Activated CD4-positive, alpha-beta T cell treated with anti-CD3 and anti-CD28 coated beads for 36 hours (primary cell): ENCODE measurements at places on chromosomes 12 and 14.

- no peak for DNase-seq
Measured at GRCh38 chr14:67853715-67854114, 34.1 kb downstream of the RAD51B start.

DNA sequence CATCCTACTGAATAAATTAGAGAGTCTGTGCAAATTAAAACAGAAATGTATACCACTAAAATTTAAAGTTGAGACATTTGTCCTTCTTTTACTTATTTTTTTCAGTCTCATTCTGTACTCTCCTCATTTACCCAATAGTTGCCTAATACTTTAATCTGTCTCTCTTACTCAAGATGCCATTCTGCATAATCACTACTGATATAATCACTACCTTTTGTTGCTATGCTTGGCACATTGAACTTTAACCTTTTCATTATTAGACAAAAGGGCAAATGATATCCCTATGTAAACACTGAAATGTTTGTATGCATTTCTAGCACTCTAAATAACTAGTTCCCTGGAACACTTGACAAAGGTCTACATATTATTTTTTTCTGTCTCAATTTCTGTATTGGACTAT, 1108.3 kb upstream of the FLRT2 start:
- no peak for DNase-seq

GRCh38 chr12:50220363-50220995, 53.3 kb upstream of the CERS5 start:
- peak; percentile 72 for DNase-seq

- no peak for DNase-seq
Measured at GRCh38 chr14:74488786-74489397, 4.2 kb downstream of the NPC2 start.

GRCh38 chr14:68097727-68098126, 278.1 kb downstream of the RAD51B start:
- no peak for DNase-seq

DNA sequence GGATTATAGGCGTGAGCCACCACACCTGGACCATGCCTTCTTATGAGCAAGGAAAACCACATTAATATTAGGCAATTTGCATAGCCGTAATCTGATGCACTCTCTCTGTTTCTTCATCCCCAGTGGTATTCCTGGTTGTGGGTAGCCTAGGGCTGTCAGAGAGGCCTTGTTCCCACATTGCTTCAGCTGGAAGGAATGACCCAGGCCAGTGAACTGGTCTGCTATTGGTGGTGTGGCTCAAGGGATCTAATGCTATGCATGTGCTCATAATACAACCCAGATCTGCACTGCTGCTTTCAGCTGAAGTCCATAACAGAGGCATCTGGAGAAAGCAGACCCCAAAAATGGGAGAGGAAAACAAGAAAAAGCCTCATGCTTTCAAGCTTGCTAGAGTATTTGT, 33.1 kb upstream of the G2E3 start:
- DNase-seq: no peak

GRCh38 chr12:25052196-25052913, 103.5 kb upstream of the BCAT1 start:
- peak; percentile 56 for DNase-seq

GRCh38 chr12:132803888-132804287, 24.8 kb downstream of the GOLGA3 start:
- DNase-seq: no peak

GRCh38 chr12:15417691-15418090, 95.4 kb downstream of the PTPRO start:
- no peak for DNase-seq

GRCh38 chr12:52590021-52590420, 11.2 kb downstream of the KRT72 start:
- no peak for DNase-seq

DNA sequence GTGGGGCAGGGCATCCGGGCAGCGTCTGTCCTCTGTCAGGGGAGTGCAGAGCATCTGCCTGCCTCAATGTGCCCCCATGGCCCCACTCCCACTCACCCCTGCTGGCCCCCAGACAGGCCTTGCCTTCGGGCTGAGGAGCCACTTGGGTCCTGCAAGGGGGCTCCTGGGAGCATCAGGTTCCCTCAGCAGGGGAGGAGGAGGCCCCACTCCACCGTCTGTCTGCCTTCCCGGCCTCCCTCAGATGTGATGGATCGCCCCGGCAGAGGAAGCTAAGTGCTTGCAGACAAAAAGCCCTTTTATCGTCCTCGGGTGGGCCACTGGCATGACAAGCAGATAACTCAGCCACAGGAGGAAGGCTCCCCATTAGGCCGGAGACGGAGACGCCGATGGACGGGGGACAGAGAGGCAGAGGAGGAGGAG, 35.1 kb downstream of the NCOR2 start:
- no peak for DNase-seq

- DNase-seq: no peak
Measured at GRCh38 chr12:109632342-109632741, 58.7 kb downstream of the MVK start.

DNA sequence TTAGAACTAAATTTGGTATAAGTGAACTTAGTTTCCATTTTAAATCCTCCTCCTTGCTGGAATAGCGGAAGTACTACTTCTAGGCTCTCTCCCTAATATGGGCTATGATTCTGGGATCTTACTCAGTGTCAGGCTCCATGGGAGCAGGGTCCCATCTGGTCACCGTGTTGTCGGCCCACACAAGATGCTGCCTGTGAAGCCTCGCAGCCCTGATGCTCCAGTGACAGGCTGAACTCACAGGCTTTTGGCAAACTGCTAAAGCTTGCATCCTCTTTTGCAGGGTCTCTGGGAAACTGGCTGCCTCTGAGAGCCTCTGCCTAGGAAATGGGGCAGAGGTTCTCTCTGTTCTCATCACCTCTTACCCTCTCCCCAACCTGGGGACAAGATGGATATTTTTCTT, 88.4 kb downstream of the RPAP3 start:
- no peak for DNase-seq

DNA sequence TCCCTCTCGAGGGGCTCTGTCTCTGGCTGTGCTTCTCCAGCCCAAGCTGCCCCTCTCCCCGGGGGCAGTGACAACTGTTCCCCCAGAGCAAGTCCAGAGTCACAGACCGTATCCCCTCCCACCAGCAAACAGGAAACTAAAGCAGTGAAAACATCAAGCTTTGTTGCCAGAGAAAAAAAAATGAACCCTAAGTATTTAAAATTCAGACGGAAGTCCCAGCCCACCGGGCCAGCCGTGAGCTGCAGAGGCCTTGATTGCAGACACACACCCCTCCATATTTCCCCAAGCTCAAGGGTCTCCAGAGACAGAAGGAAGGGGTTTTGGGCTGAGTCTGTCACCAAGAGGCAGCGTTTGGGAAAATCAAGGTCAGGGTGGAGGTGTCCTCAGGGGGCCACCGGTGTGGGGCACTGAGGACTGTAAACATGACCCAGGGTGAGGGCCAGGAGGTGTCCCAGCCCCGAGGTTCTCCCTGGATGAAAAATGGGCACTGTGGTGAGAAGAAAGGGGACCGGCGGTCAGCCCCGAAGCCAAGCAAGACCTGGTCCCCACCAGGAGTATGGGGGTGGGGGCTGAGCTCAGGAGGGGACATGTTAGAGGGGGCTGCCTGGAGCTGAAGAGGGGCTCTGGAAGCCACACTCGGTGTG, 7.7 kb downstream of the PHETA1 start:
- DNase-seq: no peak
